ENCODE measurements at places on chromosomes 2 and 18. TPM values are rescaled to one million over a fixed set of nuclear protein-coding genes. Genes with fewer than 3 reads are reported as not detected.
A peak's percentile ranks its signal among the peaks of the same experiment; 100 is the strongest.

DNA sequence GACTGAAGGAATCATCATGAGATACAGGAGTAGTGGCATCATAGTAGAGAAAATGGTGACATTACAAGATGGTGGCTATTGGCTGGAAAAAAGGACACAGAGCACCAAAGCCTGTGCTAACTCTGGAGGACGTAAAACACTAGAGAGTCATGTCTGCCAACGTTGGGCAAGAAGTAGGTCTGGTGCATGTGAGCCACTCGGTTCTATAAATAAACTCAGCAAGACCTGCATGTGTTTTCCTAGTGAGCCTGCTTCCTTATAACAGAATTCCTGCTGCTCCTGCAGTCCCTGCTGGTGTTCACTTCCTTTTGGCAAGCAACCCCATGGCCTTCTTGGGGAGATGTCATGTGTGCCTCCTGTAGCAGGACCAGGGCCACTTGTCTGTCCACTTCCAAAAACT is 325.2 kb downstream of the OSR1 start:
- no peaks in the 10 kb centered on the region for H3K4me1 ChIP-seq
- H3K27ac ChIP-seq, result no peak overlapping the region
- no peaks in the 10 kb centered on the region for H3K27me3 ChIP-seq
- no peaks in the 10 kb centered on the region for H3K36me3 ChIP-seq
- H3K4me3 ChIP-seq, result no peak overlapping the region

DNA sequence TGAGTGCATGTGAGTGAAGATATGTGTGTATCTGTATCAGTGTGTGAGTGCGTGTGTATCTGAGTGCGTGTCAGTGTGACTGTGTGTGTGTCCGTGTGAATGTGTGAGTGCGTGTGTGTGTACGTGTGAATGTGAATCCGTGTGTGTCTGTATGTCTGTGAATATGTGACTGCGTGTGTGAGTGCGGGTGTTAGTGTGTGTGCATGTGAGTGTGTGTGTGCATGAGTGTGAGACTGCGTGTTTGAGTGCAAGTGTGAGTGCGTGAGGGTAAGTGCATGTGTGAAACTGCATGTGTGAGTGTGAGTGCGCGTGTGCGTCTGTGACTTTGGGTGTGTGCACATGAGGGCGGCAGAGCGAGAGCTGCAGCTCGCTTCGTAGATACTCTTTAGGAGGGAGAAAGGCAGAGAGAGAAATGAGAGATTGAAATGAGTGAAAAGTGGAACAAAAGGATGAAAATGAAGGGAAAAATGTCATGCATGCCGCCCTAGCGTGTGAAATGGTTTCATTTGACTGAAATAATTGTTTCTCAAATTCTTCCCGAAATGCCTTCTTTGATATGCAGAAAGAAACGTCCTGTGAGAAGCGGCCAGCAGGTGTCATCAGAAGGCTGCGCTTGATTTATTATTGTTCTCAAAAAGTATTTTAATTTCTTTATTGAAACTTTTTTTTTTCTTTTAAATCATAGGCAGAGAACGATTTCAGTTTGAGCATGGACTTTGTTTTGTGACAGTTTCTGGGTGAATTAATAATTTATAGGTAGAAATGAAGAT is 25.6 kb downstream of the ZNF407 start:
- no peak for DNase-seq
- H3K36me3 ChIP-seq, result no peaks in the 10 kb centered on the region
- H3K27me3 ChIP-seq, result no peaks in the 10 kb centered on the region
- H3K4me1 ChIP-seq, result no peaks in the 10 kb centered on the region
- no peak overlapping the region for H3K27ac ChIP-seq
- no peak overlapping the region for H3K4me3 ChIP-seq

GRCh38 chr18:55786651-55787272 is 198.8 kb upstream of the TCF4 start:
- H3K27ac ChIP-seq, result no peak overlapping the region
- H3K36me3 ChIP-seq, result no peaks in the 10 kb centered on the region
- no peaks in the 10 kb centered on the region for H3K4me1 ChIP-seq
- no peak for DNase-seq
- H3K4me3 ChIP-seq, result no peak overlapping the region

CNTNAP5 gene
- total RNA-seq, result not detected

PRLH gene
- not detected for total RNA-seq

DNA sequence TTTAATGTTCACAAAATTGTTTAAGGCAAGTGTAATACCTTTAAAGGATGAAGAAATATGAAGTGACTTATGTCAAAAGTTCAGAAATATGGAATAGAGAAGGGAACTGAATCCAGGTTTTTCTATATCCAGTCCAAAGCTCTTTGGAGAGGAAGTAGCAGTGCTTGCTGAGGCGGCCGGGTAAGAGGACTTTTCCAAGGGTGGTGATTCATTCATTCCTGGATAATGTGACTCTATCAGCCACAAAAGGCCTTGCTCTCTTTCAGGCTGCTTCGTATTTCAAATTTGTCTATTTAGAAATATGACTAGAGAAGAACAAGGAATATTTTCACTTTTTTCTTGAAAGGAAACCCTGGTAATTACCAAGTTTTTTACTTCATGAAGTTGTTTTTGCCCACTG is 830.1 kb upstream of the ZEB2 start:
- no peaks in the 10 kb centered on the region for H3K36me3 ChIP-seq
- H3K27me3 ChIP-seq, result no peaks in the 10 kb centered on the region
- H3K4me1 ChIP-seq, result no peaks in the 10 kb centered on the region

GRCh38 chr2:65663831-65664407 is 231.5 kb upstream of the SPRED2 start:
- no peaks in the 10 kb centered on the region for H3K4me1 ChIP-seq
- H3K27ac ChIP-seq, result no peak overlapping the region
- H3K27me3 ChIP-seq, result peaks cover 4% of the 10 kb centered on the region
- no peak for DNase-seq
- H3K4me3 ChIP-seq, result no peak overlapping the region

GRCh38 chr2:110731064-110731463 is 1.3 kb upstream of the ACOXL start:
- no peak overlapping the region for H3K27ac ChIP-seq
- no peak overlapping the region for H3K4me3 ChIP-seq
- no peak for DNase-seq
- peaks cover 8% of the 10 kb centered on the region for H3K4me1 ChIP-seq

NAT8 gene
- total RNA-seq, result not detected

DNA sequence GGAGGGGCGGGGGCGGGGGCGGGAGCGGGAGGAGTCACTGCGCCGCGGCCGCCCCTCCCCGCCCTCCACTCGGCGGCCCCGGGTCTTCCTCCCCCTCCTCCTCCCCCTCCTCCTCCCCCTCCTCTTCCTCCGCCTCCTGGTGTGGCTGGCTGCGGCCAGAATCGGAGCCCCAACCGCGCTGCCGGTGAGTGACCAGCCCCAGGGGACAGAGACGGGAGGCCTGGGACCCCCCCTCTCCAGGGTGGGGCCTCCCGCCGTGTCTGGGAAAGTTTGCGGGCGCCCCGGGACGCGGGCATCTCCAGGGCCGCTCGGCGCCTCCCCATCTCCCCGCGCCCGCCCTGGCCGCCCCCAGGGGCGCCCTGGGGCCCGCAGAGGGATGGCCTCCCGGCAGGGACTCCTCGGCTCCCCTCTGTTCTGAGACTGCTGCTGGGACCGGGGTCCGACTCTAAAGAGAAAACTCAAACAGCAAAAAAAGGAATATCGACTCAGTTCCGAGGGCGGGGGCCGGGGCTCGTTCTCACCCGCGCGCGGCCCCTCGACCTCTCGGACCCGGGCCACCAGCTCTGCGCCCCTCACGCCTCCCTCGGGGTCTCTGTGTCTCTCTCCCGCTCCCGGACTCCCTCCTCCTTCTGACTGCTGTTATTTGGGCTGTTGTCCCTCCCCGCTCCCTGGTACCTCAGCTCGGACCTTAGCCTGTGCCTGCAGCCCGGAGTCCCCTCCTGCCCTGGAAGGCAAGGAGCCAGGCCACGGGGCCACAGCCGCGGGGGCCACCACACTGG is at the start of gene STON1:
Gene STON1, plus strand, starts transcription at position 122 of the 779 bp plus-strand sequence. CDS start 50,480 bp downstream, outside the sequence.
- no peaks in the 10 kb centered on the region for H3K27me3 ChIP-seq
- peak; percentile 13 for DNase-seq

GRCh38 chr18:46642561-46642960 is 14.5 kb downstream of the LOXHD1 start:
- H3K4me1 ChIP-seq, result no peaks in the 10 kb centered on the region
- H3K27ac ChIP-seq, result no peak overlapping the region
- H3K36me3 ChIP-seq, result no peaks in the 10 kb centered on the region
- no peak overlapping the region for H3K4me3 ChIP-seq
- DNase-seq, result no peak

RAB6D gene
- not detected for total RNA-seq

DNA sequence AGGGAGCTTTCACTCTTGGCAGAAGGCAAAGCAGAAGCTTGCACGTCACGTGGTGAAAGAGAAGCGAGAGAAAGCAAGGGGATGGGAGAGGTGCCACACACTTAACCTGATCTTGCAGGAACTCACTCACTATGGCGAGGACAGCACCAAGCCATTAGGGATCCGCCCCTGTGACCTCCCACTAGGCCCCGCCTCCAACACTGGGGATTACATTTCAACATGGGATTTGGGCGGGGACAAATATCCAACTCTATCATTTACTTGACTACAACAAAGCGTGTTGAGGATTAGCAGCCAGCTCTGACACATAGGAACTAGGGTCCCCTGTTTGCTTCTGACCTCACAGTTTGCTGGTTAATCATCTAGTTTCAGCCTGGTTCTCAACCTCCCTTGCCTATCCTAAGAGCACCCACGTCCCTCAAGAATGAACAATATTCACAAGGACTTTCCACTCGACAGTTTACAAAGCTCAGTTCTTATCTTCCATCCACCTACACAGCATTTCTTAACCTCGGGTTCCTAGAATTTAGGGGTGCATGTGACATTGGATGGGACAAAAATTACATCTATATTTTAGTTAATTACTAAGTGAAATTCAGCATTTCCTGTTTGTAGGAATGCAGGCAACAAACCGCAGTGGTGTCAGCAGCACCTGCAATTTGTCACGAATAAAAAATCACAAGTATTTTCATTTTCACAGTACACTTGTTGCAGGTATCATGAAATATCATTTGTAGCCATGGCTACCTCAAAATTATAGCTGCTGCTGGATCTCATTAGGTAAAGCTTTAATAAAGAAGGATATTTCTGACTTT is 36.0 kb downstream of the LBH start:
- peak; percentile 20 for DNase-seq
- peak overlapping the region; percentile 44 for H3K4me3 ChIP-seq
- peak overlapping the region; percentile 66 for H3K27ac ChIP-seq
- peaks cover 60% of the 10 kb centered on the region for H3K4me1 ChIP-seq

DNA sequence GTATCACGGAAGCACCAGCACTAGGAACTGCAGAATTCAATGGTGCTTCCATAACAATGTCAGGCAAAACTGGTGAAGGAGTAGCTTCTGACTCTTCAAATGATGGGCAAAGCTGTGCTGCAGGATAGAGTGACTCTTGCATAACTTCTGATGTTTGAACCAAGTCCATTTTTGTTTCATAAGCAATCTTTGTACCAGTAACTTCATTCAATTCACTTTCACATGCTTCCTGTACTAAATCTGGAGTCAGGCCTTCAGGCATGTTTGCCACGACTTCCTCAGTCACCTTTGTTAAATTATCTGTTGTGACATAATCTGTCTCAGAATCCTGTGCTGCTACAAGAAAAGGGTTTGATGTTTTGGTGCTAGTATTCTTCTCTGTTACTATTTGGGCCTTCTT is 24.0 kb downstream of the RTN4 start:
- no peak for DNase-seq
- no peaks in the 10 kb centered on the region for H3K27me3 ChIP-seq
- H3K27ac ChIP-seq, result no peak overlapping the region
- H3K36me3 ChIP-seq, result no peaks in the 10 kb centered on the region
- no peak overlapping the region for H3K4me3 ChIP-seq

DNA sequence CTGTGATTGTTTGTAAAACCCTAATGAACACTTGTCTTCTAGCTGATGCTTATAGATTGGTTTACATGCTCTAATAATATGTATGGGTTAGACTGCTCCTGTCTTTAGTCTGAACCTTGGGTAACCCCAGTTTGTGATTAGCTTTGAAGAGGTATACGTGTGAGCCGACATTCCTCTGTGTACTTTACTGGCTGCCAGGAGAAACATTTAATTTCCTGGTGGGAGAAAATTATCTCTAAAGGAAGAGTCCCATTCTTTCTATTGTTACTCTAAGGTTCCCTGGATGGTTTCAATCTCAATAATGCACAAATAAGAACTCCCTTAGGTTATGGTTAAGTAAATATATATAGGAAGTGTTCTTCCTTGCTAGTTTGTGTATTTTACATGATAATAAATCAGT is 143.6 kb upstream of the ZSWIM2 start:
- H3K4me3 ChIP-seq, result no peak overlapping the region
- no peak for DNase-seq
- no peak overlapping the region for H3K27ac ChIP-seq
- no peaks in the 10 kb centered on the region for H3K27me3 ChIP-seq

LIMS3 gene
- 3.7 TPM for total RNA-seq

DNA sequence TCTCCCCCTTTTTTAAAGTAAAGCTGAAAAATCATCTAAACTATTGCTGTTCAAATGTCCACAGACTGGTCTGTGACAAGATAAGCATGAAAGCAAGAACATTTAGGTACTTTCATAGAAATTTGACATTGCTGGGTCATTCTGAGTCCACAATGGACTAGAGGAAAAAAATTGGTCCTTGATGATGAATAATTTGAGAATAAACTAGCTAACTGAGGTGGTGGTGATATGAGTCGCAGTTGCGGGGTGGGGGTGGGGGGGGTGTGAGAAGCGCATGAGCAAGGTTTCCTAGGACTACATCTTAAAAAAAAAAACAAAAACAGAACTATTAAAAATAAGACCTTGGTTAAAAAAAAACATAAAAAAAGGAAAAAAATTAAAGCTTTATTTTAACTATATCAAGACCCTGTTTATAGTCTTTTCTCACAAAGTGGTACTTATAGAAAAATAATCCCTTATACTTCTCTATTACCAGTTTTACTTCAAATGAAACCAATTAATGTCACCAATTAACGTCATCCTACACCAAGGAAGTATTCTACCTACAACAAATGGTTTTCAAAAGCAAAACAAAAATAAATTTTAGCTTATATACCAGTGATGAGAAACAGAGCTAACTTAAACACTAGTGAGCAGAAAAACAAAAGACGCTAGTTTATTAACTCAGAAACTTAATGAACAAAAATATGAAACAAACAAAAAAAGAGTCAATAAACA is 88.1 kb downstream of the ASXL2 start:
- no peaks in the 10 kb centered on the region for H3K36me3 ChIP-seq
- no peak for DNase-seq
- H3K27ac ChIP-seq, result peak overlapping the region; percentile 13
- H3K4me3 ChIP-seq, result no peak overlapping the region

ASB3 gene
- 40.1 TPM for total RNA-seq

STK17B gene
- 234 TPM for total RNA-seq

DNA sequence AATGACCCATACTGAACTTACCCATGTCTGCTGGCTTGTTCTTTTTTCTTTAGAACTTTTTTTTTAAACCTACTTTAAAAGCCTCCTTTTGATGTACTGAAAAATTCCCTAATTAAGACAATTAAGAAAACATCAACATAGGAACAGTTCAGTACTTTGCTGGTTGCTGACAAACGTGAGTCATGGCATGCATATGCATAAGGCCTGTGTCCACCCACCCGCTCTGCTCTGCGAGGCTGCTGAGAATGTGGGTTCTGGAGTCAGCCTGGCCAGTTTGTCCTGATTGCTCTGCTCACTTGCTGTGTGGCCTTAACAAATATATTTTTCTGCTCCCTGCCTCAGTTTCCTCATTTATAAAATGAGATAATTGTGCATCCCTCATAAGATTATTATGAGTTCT is 27.3 kb downstream of the LAMA3 start:
- no peak overlapping the region for H3K27ac ChIP-seq
- no peak overlapping the region for H3K4me3 ChIP-seq
- DNase-seq, result no peak
- H3K36me3 ChIP-seq, result no peaks in the 10 kb centered on the region
- no peaks in the 10 kb centered on the region for H3K27me3 ChIP-seq
- peaks cover 14% of the 10 kb centered on the region for H3K4me1 ChIP-seq
